ENCODE measurements at places on chromosomes 3 and 15. TPM values are rescaled to one million over a fixed set of nuclear protein-coding genes. Genes with fewer than 3 reads are reported as not detected.

- H3K27me3 ChIP-seq, result no peaks in the 10 kb centered on the region
- peak; percentile 21 for DNase-seq
- no peak overlapping the region for H3K27ac ChIP-seq
- no peaks in the 10 kb centered on the region for H3K36me3 ChIP-seq
- H3K4me3 ChIP-seq, result no peak overlapping the region
These were observed 33.7 kb downstream of the RORA start for GRCh38 chr15:61195116-61196002.

- H3K4me3 ChIP-seq, result no peak overlapping the region
- H3K36me3 ChIP-seq, result no peaks in the 10 kb centered on the region
- no peaks in the 10 kb centered on the region for H3K27me3 ChIP-seq
- H3K27ac ChIP-seq, result no peak overlapping the region
- no peak for DNase-seq
These were observed 81.7 kb downstream of the DHX30 start for GRCh38 chr3:47884603-47885002.

DNA sequence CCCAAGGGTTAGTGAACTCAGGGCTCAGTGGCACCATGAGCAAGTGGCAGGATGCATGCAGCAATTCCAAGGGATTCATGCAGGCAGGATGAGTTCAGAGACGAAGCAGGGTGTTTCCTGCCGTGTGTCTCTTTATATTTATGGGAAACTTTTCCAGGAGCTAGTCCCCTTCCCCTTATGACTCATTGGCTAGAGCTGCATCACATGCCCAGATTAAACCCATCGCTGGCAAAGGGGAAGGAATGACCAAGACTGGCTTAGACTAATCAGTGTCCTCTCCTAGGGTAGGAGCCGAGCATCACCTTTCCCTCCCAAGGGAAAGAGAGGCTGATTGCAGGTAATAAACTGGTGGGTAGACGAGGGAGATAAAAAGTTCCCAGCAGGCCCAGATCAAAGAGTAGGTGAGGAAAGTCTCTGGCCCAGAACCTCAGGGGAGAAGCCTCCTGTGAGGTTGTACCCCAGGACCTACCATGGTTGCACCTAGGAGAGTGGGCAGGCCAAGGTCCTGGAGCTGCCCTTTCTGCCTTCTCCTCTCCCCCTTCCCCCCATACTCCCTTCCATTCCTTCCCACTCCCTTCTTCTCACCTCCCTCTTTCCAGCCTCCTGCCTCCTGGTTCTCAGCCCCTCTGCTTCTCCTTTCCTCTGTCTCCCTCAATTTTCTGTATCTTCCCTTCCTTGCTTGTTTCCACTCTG, 67.8 kb upstream of the ITGA11 start:
- no peak overlapping the region for H3K4me3 ChIP-seq
- no peaks in the 10 kb centered on the region for H3K36me3 ChIP-seq
- no peak for DNase-seq

DNA sequence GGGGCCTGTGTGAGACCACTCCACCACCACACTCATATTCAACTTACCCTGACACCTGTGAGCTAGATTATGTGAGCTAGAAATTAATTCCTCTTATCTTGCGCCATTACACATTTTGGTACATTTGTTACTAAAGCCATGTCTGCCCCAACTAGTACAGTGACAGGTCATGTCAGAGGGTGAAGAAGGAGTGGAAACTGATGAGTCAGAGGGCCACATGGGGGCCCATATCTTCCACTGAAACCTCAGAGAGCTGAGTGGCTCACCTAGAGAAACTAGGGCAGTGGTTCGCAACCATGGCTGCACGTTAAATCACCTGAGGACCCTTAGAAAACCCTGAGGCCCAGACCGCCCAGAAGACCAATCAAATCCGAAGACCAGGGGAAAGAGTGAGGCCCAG, 15.7 kb upstream of the MEF2A start:
- no peaks in the 10 kb centered on the region for H3K27me3 ChIP-seq
- H3K4me3 ChIP-seq, result no peak overlapping the region
- DNase-seq, result no peak
- H3K36me3 ChIP-seq, result no peaks in the 10 kb centered on the region
- peaks cover 3% of the 10 kb centered on the region for H3K4me1 ChIP-seq
- H3K27ac ChIP-seq, result no peak overlapping the region

DNA sequence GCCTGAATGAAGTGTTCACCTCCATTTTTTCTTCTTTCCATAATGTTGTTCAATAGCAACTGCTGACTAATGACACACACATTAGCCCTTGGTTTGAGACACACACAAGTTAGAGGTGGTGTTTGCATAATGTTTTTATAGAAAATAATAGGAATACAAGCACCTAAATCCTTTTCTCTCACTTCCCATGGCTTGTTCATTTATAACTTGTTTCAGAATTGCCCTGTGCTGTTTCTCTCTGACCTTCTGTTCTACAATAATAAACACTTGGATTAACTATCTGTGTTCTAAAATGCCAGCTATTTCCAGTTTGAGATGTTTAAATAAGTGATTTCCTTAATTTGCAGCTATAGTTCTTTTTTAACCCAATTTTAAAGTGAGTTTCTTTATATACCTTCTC, 525.1 kb upstream of the ROBO2 start:
- DNase-seq, result no peak
- H3K4me3 ChIP-seq, result no peak overlapping the region
- H3K27ac ChIP-seq, result no peak overlapping the region

GRCh38 chr15:62895905-62896316, 146.6 kb upstream of the TPM1 start:
- H3K4me3 ChIP-seq, result no peak overlapping the region
- no peak for DNase-seq
- peak overlapping the region; percentile 63 for H3K27ac ChIP-seq
- no peaks in the 10 kb centered on the region for H3K36me3 ChIP-seq
- no peaks in the 10 kb centered on the region for H3K27me3 ChIP-seq

DNA sequence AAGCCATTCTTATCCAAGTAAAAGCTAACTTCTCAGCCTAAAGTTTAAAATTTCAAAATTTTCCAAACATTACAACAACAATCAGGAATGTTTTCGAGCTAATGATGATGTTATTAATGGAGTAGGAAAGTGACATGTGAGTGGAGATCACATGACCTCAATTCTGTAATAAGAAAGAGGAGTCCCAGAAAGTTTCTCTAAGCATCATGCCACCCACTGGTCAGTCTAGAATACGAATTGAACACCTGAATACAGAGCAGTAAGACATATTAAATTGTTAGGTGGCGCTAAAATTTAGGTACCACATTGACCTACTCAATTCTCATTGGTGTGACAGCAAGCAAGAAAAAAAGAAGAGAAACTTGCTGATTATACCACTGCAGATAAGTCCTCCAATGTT, 163.9 kb downstream of the DCLK3 start:
- no peaks in the 10 kb centered on the region for H3K4me1 ChIP-seq
- H3K27me3 ChIP-seq, result no peaks in the 10 kb centered on the region
- no peak for DNase-seq
- no peaks in the 10 kb centered on the region for H3K36me3 ChIP-seq

DNA sequence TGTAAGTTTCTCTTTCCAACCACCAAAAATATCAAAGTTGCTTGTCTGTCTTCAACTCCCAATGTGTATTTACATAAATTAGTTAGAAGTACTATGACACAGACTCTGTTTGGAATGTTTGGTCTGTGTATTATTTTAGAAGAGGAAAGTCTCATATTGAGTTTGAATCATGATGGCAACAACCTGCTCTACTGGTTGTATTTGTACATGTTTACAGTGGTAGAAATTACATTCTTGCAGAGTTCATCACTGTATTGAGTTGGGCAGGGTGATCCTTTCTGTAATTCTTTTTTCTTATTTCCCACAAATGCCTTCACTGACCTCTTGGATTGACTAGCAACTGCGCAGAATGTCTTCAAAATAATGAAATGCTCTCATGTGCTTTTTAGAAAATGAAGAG, 149.6 kb downstream of the CHL1 start:
- no peak for DNase-seq
- H3K27me3 ChIP-seq, result no peaks in the 10 kb centered on the region
- no peaks in the 10 kb centered on the region for H3K36me3 ChIP-seq
- H3K4me1 ChIP-seq, result no peaks in the 10 kb centered on the region
- no peak overlapping the region for H3K27ac ChIP-seq
- H3K4me3 ChIP-seq, result no peak overlapping the region

LRRN1 gene
- 0.74 TPM for total RNA-seq

THSD4 gene
- total RNA-seq, result 18.8 TPM

CFAP20DC gene
- 1.7 TPM for total RNA-seq

CHRFAM7A gene
- total RNA-seq, result 0.59 TPM

SUSD5 gene
- 0.17 TPM for total RNA-seq

ZBBX gene
- not detected for total RNA-seq

CKMT1A gene
- total RNA-seq, result 204 TPM

SERPINI2 gene
- not detected for total RNA-seq

GATM gene
- total RNA-seq, result 17.9 TPM

Data from colonic mucosa (tissue), 4 donors.